ENCODE measurements at places on chromosomes 6 and 20. TPM values are rescaled to one million over a fixed set of nuclear protein-coding genes. Genes with fewer than 3 reads are reported as not detected.

Gene MOXD1
- total RNA-seq, result 1.7 TPM

Gene BMP7
- total RNA-seq, result 0.34 TPM

Gene SPINT4
- total RNA-seq, result not detected

Gene SIM1
- not detected for total RNA-seq

Gene HRH3
- not detected for total RNA-seq

Gene RIPPLY2
- not detected for total RNA-seq

Gene EYA4
- 8.3 TPM for total RNA-seq

Gene HLA-DPA1
- not detected for total RNA-seq

Gene ADGRG6
- total RNA-seq, result 44.3 TPM

Gene CEP162
- total RNA-seq, result 1.6 TPM

Gene GPR63
- total RNA-seq, result 0.36 TPM

Gene BTN3A1
- 2.0 TPM for total RNA-seq

Gene FAM83C
- total RNA-seq, result 0.06 TPM

Gene OSBPL2
- total RNA-seq, result 16.5 TPM

Gene LY6G6F
- not detected for total RNA-seq

Gene TFAP2A
- total RNA-seq, result 9.6 TPM

Gene NHLRC1
- 1.8 TPM for total RNA-seq

Gene MCCD1
- not detected for total RNA-seq

Gene RBM12
- 76.9 TPM for total RNA-seq

Gene FHL5
- not detected for total RNA-seq

Gene CYP21A2
- total RNA-seq, result not detected

Gene BLCAP
- 48.8 TPM for total RNA-seq

Gene MEI4
- total RNA-seq, result not detected

Gene DOK5
- total RNA-seq, result not detected

Gene HTR1E
- not detected for total RNA-seq

Gene CCN5
- 27.5 TPM for total RNA-seq
